Right ventricle myocardium inferior (tissue), 1 donor: ENCODE measurements at places on chromosomes 7 and 10.

- no peak for DNase-seq
Measured at GRCh38 chr7:85840554-85840953, 653.7 kb upstream of the SEMA3D start.

DNA sequence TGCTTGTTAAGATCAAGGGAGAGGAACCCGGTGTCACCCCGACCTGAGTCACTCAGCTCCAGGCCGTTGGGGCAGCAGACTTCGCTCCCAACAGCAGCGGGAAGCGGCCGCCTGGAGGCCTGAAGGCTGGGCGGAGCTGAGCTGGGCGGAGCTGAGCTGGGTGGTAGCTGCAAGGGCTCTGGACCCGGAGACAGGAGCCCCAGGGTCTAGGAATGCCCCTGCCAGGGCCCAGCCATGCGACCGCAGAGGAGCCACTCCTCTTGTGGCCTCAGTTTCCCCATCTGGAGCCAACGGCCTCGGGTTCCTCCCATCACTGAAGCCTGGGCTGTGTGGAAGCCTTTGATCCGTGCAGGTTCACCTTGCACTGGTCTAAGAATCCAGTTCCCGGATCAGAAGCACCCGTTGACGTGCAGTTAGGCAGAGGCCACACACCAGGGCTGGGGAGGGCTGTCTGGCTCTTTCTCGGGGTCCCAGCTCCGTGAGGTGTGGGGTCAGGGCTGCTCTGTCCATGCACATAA is 21.9 kb upstream of the DPYSL4 start:
- no peak for DNase-seq

DNA sequence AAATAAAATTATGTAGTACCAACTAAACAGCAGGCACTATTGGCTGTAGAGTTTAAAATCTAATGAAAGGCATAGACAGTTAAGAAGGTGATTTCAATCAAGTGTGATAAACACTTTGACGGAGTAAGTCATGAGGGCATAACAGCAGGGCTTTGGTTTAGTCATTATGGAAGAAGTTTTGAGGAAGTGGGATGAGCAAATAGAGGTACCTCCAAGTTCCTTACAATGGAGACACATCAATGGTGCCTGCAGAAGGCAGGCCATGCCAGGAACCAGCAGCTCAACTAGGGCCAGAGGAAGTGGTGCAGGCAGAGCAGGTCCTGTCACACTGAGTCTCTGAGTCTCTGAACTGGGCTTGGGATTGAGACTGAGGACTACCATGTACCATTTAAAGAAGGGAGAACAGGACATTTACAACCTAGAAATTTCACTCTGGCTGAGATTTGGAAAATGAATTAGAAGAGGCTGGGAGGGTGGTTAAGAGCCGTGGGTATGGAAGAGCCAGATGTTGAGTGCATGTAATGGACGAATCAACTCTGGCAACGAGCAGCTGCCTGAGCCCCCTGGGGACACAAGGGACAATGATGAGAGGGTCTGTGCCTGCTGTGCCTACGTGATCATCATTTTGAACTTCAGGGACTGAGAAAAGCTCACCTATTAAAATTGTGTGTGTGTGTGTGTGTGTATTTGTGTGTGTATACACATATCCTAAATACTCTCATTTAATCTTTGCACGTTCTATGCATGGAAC is 208.7 kb upstream of the POM121L12 start:
- DNase-seq = no peak

DNA sequence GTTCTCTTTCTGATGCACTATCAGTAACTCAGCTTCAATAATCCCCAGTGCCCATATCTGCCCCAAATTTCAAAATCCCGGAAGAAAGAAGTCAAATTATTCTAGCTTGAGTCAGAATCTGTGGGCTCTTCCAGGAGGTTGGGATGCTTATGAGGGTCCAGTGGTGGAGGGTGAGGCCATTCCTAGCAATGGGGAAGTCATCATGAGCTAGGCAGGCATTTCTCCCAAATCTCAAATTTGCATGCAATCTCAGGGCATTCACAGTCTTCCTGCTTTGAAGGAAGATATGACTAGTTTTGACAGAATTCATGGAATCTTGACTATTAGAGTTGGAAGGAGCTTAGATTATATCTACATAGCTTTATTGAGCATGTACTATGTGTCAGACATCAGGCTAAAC is 164.3 kb upstream of the AGK start:
- DNase-seq = no peak

- DNase-seq = no peak
Measured at GRCh38 chr7:29385214-29385814, 178.3 kb upstream of the PRR15 start.

DNA sequence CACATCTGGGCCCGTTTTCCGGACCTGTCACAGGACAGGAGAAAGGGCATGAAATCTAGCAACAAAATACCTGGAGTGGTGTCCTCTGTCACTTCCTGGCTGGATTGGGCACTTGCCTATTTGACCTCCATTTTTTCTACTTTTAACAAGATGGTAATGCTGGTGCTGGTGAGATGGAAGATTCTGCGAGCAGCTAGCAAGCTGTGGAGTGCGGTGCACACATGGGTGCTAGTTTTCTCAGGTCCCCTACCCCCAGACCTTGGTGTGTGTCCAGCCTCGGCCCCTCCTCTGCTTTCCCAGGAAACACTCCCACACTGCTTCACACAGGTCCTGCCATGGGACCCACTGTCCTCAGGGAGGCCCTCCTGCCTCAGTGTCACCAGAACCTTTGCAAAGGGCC is 87.7 kb downstream of the WDR11 start:
- DNase-seq = no peak

DNA sequence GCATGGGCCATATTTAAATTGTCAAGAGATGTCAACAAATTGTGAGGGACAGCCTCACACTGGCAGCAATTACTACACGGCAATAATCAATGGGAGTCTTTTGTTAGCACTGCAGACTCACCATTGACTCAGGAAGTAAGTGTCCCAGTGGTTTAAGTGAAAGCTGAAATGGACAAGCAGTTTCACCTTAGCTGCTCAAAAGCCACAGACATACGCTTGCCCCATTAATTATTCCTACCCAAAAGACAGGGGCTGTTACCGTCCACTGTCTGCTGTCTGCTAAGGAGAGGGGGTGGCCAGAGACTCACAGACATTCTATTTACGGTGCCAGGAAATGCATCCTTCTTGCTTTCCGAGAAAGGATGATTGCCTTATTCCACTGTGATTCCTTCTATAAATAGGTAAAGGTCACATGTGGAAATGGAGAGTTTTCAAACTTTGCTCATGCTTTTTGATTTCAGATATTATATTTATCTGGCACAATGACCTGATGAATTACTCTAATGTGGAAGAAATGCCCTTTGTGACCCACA is 309.7 kb upstream of the NFE2L3 start:
- DNase-seq = no peak

GRCh38 chr7:102819151-102819550 is 70.4 kb downstream of the FAM185A start:
- no peak for DNase-seq

DNA sequence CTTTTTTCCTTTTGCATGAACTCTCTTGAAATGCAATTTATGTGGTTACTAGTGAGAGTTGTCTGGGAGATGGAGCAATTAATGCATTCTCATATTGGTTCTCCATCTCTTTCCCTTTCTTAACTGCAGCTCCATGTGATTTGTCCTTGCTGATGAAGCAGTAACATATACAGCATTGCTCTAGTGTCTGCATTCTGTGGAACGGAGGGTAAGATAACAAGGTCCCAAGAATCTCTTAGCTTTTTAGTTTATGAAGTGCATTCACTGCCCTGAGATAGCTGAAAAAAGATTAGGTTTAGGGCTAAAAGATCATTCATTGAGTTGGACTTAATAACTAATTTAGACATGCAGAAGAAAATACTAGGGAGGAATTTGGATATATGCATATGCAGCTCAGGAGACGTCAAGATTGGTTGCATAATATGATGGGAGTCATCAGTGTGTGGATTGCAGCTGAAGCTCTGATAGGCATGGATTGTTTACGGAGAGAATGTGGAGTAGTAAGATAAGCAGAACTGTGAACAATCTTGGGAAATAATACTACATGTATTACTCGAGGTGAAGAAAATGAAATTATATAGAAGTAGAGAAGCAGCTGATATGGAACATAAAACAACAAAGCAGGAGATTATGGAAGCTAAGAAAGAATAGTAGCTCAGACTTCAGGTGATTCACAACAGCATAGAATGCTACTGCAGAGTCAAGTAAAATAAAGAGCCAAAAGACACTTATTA is 404.7 kb downstream of the ARL4A start:
- no peak for DNase-seq

- DNase-seq = no peak
Measured at GRCh38 chr10:93413252-93413689, 68.9 kb downstream of the MYOF start.

DNA sequence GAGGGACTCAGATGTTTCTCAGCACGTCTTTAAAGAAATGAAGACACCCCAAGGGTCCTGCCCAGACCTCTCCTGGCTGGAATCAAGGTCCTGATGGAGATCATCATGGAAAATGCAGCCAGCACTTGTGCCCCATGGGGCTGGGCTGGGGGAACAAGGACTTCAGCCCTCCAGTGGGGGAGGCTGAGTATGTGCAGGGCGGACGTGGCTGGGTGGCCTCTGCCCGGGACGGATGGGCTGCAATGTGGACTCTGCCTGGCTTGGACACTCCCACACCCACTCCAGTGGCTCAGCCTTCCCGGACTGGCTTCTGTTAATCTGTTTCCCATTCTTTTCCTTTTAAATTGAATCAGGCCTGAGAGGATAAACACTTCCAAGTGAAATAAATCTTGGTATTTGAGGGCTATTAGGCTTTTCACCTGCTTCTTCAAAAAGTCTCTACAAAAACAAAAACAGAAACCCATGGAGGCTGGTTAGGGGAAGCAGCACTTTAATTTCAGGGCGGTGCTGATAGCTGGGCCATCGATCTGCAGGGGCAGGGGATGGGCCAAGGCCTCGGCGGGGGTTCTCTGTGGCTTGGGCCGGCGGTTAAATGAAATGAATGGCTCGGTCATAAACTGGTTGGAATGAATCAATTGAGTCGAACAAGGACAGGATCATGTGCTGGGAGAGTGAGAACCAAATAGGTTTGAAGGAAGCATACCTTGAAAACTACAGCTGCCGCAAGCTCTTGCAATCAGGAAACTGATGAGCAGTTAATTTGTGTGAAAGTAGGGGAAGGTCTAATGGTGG is 51.4 kb downstream of the ADARB2 start:
- DNase-seq = no peak

DNA sequence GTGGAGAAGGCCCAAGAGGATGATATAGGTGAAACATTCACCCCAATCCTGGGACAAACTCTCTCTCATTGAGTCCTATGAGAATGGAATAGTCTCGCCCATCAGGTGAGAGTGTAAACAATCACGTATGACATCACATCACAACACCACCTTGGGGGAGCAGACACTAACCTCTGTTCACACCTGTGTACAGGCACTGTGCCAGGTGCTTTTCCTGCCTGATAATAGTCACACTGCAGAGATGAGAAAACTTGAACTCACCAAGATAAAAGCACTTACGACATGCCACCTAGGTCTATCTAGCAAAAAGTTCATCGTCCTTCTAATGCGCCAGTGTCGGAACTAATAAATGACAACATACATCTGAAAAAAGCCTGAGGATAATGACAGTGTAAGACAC is 187.8 kb downstream of the FAM107B start:
- DNase-seq = no peak

DNA sequence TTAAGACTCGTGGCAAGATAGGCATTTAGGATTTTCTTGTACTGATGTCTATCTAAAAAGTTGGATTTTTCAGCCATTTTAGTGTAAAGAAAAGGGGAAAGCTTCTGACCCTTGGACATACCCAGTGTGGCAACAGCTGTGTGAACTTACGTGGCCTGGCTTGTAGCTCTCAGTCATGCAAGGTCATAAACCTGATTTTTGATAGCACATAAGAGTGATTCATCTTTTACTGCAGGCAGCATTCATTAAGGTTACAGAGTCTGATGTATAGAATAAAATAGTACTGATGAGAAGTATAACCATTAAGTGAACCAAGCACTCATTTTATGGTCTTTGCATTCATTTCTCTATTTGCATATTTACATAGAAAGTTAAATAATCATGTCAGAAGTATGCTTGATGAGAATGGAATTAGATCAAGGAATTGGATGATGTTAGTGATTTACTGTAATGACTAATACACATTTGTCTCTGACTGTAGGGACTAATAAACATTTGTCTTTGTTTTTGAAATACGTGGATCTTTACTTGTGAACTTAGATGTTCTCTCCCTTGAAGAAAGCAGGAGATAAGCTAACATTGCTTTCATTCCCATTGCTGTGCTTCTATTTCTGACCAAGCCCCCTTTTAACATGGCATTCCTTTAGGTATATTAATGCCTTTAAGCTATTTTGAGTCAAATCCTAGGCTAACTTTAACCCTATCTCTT is 88.2 kb downstream of the GSDME start:
- DNase-seq = no peak

GRCh38 chr7:19713676-19714075 is 4.8 kb upstream of the POLR1F start:
- no peak for DNase-seq

DNA sequence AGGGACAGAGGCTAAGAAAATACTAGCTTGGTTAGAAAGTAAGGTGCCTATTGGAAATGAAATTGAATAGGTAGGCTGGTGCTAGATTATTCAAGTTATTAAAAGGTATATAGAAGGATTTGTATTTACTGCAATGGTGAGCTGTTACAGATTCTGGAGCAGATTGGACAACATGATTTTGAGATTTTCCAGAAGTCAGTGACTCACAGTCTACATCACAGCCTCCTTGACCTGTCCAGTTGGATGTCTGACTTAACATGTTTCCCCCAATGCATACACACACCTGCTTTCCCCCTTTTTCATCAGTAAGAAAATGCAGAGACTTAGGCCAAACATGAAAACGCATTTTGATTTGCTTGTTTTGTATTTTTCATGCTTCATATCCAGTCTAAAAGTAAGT is 33.4 kb downstream of the STARD3NL start:
- DNase-seq = no peak

GRCh38 chr10:69358148-69358795 is 58.4 kb downstream of the TACR2 start:
- DNase-seq = no peak

- DNase-seq = no peak
Measured at GRCh38 chr7:42883950-42884349, 27.9 kb downstream of the C7orf25 start.

DNA sequence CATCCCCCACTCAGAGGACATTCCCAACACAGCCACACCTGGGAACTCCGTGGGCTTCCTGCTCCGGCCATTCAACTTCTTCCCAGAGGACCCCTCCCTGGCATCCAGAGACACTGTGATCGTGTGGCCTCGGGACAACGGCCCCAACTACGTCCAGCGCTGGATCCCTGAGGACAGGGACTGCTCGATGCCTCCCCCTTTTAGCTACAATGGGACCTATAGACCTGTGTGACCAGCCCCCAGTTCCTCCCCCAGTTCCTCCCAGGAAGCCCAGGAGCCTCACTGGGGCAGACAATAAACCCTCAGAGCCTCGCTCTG is 8.6 kb downstream of the AOC1 start:
- DNase-seq = no peak

GRCh38 chr10:3683560-3683959 is 101.4 kb downstream of the KLF6 start:
- no peak for DNase-seq

GRCh38 chr7:138970446-138970845 is 10.7 kb downstream of the KIAA1549 start:
- DNase-seq = no peak

GRCh38 chr7:79709574-79710409 is 256.3 kb upstream of the MAGI2 start:
- DNase-seq = no peak

GRCh38 chr7:106068538-106068961 is 43.6 kb downstream of the SYPL1 start:
- no peak for DNase-seq
